ENCODE measurements at places on chromosomes 7 and 10.

DNA sequence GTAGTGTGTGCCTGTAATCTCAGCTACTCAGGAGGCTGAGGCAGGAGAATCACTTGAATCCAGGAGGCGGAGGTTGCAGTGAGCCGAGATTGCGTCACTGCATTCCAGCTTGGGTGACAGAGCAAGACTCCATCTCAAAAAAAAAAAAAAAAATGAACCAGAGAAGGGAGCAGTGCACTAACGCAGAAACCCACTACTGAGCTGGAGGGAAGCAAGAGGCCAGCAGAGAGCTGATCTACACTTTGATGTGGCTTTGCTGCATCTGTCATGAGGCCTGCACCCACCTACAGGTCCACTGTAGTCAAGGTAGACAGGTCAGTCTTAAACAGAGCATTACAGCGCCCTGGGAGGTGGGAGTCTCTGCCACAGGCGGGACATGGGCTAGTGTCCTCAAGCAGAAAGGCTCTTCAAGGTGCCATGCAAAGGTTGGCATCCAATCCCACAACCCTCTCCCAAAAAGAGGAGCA lies 30.0 kb downstream of the MAT1A start:
- DNase-seq: no peak

DNA sequence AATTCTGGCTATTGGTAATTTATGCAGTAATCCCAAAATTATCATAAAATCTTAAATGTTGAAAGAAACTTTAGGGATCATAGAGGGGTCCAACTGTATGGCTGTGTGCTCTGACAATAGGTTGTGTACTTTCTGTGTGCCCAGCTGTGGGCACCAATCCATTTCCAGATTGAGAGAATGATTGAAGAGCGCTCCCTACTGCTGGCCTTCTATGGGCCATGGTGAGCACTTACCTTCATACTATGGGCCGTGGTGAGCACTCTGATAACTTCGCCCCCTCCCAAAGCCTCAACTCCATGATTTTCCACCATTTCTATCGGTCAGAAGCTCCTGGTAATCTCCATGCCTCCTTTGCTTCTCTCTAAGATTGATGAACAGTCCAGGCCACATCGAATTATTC lies 118.6 kb downstream of the STRA8 start:
- DNase-seq: no peak

- DNase-seq: no peak
These were observed 1.1 kb downstream of the TMEM273 start for GRCh38 chr10:49187044-49187484.

- DNase-seq: peak; percentile 59
These were observed 83.9 kb downstream of the JAZF1 start for GRCh38 chr7:28096713-28097112.

DNA sequence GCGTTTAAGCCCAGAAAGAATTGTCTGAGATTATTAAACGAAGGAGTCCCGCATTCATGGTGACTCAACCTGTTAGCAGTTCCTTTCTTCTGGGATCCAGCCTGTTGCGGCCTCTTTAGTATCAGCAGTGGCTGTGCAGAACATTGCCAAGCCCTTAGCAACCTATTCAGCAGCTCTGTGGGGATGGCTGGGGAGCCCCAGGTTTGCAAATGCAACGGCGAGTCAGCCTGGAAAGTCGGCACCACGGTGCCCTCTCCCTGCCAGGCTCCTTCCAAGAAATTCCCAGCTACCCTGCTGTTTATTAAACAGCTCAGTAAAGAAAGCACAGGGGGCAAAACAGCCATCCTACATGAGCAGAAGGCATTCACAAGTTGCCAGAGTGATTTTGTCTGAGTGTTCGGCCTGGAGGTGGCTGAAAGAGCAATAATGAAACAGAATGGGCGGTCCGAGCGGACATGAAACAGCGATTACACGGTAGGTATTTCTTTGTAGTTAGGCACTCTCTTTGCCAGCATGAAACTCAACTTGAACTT lies 198.3 kb downstream of the BAMBI start:
- no peak for DNase-seq

DNA sequence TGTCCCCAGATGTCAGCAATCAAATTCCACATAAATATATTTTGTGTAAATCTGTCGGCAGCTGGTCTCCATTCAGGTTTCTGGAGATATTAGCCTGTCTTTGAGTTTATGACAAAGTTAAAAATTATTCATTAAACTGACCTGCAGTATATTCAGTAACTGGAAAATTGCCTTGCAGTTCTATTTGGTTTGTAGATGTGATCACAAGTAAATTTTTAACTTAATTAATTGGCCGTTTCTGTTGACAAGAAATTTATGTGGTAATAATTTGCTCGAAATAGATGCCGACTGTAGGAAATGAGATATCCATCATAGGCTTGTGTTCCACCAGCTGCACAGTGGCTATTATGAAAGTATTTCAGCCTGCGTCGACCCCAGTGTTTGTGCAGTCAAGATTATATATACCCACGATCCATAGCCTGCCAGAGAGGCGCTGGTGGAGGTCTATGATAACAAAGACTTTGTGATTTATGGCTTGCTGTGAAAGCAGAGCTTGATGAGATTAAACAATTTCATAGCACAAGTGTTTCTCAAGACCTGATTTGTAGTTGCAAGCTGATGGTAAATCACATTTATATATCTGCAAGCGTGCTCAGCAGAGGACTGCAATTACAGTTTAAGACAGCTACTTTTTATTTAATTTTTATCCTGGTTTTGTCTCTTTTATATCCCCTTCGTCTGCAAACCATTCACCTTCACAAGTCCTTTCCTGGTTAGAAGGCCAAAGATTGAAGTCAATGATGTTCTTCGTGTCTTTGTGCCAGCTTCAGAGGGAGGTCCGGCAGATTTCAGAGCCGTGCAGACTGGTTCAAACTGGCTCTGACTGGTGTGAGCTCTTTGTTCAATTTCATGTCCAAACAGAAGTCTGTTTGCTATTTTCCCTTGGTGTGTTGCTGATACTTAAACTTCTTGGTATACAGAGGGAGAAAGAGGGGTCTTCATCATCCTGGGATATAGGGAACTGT lies 850.9 kb downstream of the LRMDA start:
- peak; percentile 54 for DNase-seq

GRCh38 chr7:85324145-85324799 lies 137.4 kb upstream of the SEMA3D start:
- DNase-seq: no peak

DNA sequence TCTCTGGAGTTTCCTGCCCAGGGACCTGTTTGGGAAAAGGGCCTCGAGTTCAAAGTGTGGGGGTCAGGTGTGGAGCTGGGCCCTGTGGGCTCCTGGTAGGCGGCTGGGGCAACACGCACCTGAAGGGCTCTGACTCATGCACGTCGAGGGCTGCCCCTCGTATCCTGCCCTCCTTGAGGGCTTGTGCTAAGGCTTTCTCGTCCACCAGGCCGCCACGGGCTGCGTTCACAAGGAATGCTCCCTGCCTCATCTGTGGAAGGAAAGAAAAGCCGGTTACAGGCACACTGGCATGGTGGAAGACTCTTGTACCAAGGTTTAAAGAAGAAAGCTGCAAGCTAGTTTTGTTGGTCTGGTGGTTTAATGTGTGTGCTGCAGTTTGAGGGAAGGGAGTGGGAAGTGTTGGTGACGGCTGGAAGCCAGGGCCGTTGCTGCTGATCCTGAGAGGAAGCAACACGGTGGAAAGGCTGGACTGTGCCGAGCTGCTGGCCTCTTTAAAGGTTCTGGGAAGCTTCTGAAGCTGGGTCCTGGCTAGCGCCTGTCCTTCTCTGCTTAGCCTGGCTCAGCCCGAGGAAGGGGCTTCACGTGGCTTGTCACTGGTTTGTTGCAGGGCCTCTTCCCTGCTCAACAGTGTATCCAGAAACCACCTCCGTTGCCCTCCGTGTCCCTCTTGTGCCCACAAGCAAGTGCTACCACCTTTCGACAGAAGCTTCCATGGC lies 52.0 kb downstream of the ZRANB1 start:
- no peak for DNase-seq

DNA sequence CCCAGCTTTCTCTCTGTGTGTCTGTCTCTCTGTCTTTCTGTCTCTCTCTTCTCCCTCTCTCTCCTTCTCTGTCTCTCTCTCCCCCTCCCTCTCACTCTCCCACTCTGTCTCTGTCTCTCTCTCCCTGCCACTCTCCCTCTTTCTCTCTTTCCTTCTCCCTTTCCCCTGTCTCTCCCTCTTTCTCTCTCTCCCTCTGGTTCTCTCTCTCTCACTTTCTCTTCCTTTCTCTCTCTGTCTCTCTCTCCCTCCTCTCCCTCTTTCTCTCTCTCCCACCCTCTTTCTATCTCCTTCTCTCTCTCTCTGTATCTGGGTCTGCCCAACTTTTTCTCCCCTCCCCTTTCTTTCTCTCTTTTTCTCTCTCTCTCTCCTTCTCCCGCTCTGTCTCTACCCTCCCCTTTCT lies 36.5 kb downstream of the SEC61G start:
- no peak for DNase-seq

DNA sequence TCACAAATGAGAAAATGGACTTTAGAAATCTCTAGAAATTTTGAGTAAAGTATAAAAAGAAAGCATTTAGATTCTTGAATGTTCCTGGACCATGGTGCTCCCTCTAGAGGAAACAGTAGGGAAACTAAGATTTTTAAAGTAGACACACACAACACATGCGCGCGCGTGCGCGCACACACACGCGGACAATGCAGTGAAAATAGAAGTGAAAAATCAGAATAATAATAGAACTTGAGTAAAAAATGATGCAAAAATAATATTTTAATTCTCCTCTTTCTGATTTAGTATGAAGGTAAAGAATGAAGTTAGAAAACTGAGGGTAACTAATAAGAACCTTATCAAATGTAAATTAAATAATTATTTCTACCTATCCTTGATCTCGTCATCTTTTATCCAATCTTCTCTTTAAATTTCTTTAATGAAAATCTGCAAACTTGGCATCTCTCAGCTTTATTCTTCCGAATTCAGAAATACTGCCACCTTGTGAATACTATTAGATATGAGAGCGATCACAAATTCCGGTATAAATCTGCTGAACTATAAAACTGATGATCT lies 117.0 kb upstream of the AMPH start:
- peak; percentile 43 for DNase-seq

GRCh38 chr7:95863-96260 lies 96.5 kb upstream of the FAM20C start:
- no peak for DNase-seq

DNA sequence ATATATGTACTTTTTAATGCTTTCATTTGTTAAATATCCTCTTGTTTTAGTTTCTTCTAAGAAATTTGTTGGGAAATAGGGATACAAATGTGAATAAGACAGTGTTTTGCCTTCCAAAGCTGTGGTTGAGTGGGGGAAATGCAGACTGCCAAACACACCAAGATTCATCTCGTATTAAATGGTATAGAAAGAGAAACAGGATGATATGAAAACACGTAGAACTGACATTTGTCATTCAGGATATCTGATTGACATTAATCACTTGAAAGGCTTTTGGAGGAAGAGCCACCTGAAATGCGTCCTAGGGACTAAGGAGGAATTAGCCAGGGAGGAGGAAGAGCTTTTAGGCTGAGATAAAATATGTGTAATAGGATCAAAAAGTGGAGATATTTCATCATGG lies 287.4 kb upstream of the SEMA3C start:
- DNase-seq: no peak

- DNase-seq: peak; percentile 3
These were observed at the start of gene RNLS for GRCh38 chr10:88582806-88583583. Gene RNLS (minus strand): TSS chr10:88583318.

GRCh38 chr7:157090485-157091165 lies 48.1 kb upstream of the UBE3C start:
- DNase-seq: no peak

- no peak for DNase-seq
These were observed 12.2 kb upstream of the HYCC1 start for GRCh38 chr7:23026164-23026563.

- no peak for DNase-seq
These were observed 156.2 kb upstream of the PTER start for GRCh38 chr10:16280595-16280994.

DNA sequence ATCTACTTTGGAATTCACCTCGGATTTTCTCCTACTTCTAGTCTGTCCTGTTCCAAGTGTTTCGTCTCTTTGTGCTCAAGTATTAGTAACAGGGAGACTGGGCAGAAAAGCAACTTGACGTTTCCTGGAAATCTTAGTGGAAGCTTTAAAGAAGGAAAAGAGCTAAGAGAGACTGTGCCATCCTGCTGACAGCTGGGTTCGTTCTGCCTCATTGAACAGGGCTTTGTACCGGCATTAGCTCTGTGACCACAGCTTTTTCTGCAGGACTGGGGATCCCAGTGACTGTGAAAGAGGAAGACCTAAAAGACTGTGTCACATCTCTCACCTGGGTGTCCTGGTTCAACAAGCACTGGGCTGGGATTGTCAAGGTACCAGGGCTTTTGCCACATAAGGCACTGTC lies 70.8 kb upstream of the CDCA7L start:
- DNase-seq: no peak

DNA sequence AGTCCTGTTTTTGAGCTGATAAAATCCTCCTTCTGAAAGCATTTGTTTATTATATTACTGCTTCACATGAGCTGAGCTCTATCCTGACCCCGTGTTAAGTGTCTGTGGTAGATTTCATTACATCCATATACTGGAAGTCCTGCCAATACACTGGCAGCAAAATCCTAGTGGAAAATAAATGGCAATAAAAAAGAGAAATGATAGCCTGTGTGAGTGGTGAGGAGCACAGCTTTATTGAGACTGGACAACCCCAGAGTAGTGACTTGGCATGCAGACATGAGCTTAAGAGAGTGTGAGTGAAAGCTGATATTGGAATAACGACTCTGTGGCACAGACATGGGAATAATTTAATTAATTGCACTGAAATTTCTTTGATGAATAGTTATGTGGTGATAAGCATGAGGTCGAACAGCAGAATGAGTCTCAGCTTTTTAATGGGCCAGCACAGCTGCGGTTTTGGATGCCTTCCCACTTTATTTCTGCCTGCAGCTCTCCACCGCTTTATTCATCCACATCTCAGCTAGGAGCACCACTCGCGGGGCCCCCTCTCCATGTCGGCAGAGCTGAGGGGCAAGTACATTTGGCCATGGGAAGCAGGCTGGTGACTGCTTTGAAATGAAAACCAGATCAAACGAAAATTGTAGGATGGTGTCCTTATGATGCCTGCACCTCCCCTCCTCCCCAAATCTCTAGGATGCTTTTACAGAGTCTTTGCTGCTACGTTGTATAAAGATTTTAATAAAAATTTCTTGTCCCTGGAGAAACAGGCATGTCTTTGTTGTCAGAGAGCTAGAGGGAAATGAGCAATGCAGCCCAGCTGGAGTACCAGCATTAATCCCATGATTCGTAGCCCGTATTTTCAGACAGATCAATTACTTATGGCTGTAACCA lies 494.3 kb downstream of the AUTS2 start:
- peak; percentile 99 for DNase-seq

Data from NCI-H1092 (cell line).